ENCODE measurements at places on chromosomes 11 and 22.

GRCh38 chr11:44923806-44924205 is 26.9 kb downstream of the TP53I11 start:
- DNase-seq, result no peak

- DNase-seq, result no peak
Observed at GRCh38 chr11:11451501-11452005, 98.5 kb upstream of the CSNK2A3 start.

GRCh38 chr22:25970374-25970911 is 198.8 kb upstream of the SEZ6L start:
- DNase-seq, result no peak

DNA sequence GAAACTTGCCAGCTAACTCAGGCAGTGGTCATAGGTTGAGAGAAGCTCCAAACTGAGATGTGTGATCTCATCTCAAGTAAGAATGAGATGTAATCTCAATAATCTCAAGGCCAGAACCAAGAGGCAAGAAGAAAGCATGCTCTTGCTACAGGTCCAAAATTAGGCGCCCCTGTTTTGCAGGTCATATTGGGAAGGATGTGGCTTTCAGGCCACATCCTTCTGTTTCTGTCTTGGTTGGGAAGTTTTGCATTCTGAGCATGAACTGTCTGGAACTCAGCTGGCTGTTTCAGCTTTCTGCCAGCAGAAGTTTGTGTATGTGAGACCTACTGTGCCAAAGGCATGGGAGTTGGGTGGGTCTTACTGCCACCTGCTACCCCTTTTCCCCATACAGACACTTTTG is 67.5 kb upstream of the MS4A8 start:
- no peak for DNase-seq

DNA sequence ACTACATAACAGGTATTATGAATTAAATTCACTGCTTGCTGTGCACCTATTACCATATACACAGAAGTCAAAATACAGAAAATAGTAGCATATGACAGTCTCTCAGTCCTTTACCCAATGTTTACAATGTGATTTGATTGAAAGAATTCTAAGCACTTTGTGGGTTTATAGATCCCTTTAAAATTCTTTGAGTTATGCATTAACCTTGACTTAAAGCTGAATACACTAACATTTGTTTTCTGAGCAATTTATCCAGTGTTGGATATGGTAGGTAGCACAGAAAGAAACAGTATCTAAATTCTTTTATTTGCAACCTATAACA is 230.8 kb upstream of the DDI1 start:
- peak; percentile 53 for DNase-seq

DNA sequence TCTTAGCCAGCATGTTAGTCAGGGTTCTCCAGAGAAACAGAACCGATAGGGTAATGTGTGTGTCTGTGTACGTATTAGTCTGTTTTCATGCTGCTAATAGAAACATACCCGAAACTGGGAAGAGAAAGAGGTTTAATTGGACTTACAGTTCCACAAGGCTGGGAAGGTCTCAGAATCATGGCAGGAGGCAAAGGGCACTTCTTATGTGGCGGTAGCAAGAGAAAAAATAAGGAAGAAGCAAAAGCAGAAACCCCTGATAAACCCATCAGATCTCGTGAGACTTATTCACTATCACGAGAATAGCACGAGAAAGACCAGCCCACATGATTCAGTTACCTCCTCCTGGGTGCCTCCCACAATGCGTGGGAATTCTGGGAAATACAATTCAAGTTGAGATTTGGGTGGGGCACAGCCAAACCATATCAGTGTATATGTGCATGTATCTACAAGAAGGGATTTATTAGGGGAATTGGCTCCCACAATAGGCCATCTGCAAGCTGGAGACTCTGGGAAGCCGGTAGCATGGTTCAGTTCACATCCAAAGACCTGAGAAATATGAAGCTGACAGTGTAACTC is 173.7 kb upstream of the NECTIN1 start:
- no peak for DNase-seq

GRCh38 chr11:46826310-46827044 is 19.6 kb downstream of the CKAP5 start:
- DNase-seq, result peak; percentile 86

- DNase-seq, result no peak
Observed at GRCh38 chr11:58772329-58773285, 40.9 kb upstream of the GLYAT start.

- no peak for DNase-seq
Observed at GRCh38 chr11:20061776-20062175, 98.5 kb downstream of the DBX1 start.

DNA sequence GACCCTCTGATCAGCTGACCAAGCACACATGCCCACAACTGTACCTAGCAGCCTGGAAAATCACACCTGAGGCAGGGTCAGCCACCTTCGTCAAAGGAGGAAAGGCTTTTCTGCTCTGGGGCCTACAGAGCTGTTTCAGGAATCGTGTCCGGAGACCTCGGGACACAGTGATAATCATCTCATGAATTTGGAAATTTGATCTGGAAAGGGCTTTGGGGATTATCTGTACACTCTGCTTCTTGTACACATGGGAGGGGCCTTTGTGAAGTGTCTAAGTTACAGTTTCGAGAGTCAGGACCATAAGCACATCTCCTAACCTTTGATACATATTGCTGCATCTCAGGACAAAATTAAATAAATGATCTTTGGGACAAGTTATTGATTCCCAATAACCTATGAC is 1421.2 kb upstream of the TENM4 start:
- DNase-seq, result no peak

DNA sequence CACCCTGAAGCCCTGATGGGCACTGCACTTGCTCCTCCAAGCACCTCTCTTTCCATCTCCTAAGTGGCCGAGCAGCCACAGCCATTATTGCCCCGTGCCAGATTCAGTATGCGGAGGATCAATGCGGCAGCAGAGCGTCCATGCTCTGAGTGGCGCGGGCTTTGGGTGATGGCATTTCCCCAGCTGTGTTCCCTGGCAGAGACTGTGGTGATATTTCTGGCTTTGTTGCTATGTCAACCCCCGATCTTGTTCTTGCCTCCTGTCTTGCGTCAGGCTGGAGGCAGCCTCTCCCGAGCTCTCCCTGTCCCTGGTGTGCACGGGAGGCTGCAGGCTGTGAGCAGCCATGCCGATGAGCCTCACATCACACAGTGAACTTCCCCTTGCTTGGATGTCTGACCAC is 1018.6 kb downstream of the TBC1D22A start:
- DNase-seq, result no peak

- no peak for DNase-seq
Observed at GRCh38 chr22:23781511-23782183, 5.1 kb upstream of the SMARCB1 start.

DNA sequence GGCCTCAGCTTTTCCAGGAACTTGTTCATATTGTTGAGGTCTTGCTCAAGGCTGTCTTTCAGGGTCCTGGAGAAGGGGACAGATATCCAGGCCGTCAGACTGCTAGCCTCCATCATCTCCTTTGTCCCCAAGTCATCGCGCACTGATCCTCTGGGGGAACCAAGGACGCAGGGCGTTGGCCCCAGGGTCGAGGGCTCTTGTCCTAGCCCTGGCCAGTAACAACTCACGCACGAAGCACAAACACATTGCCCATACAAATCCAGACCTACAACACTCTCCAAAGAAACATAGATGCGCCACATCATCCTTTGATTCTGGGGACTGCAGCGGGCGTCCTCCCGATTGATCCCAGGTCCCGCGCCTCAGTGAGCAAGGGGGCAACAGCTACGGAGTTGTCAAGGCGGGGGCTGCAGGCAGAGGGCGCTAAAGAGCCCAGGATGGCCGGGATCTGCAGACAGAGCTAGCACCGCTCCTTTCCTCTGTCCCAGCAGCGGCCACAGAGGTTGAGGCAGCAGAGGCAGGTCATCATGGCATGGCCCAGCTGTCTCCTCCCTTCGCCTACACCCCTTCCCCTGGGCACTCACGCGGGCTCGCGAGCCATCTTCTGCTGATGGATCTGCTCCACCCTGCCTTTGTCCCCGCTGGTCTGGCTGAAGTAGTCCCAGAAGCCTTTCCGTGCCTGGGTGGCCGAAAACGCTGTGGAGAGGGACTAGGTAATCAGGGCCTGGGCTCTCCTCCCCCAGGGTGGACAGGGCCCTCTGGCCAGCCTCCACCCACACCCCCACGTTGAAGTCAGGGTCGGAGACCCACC is 472 bp downstream of the APOA5 start:
- DNase-seq, result peak; percentile 65

DNA sequence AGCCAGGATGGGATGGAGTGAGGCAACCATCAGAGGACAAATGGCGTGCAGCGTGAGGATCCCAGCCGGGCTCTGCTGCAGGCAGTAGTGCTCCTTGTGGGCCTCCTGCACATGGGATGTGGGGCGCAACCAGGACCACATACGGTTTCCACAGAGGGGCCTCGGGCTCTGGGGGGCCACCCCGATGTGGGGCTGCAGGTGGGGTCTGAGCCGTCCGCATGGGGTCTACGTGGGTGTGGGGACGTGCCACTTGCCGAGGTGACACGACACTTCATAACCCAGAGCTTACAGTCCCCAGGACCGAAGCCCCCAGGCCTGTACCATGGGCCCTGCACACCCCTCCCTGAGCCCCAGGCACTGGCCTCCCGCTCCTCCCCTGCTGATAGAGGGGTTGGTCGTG is 10.8 kb downstream of the TTLL8 start:
- DNase-seq, result no peak

- DNase-seq, result no peak
Observed at GRCh38 chr22:28297504-28297903, 378.4 kb upstream of the PITPNB start.

All from endothelial cell of umbilical vein (primary cell).